ENCODE measurements at places on chromosomes 1 and 21.

GRCh38 chr1:213927846-213928245 is 59.9 kb upstream of the PROX1 start:
- no peak for DNase-seq

GRCh38 chr1:110634455-110635311 is 28.5 kb upstream of the KCNA2 start:
- no peak for DNase-seq

- no peak for DNase-seq
Measured at GRCh38 chr1:226826479-226827261, 43.7 kb upstream of the PSEN2 start.

GRCh38 chr1:202214089-202214843 is 20.7 kb downstream of the LGR6 start:
- no peak for DNase-seq

GRCh38 chr1:110736900-110737605 is 62.3 kb upstream of the KCNA3 start:
- no peak for DNase-seq

DNA sequence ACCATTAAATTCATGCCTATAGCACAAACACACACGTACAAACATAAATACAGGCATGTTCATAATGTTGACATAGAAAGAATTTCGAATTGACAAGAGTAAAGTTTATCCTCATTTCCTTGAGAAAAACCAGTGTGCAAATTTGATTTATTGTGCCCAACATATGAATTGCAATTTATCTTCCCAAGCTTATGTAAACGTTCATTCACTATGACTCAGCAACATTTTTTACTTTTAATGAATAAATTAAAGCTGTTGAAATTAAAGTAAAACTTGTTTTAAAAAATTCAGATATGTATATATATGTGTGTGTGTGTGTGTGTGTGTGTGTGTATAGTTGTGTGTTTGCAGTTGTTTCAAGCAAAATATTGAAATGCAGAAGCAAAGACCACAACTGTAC is 1067.9 kb downstream of the BRINP3 start:
- DNase-seq = no peak

GRCh38 chr1:51435878-51436277 is 83.2 kb downstream of the EPS15 start:
- no peak for DNase-seq

DNA sequence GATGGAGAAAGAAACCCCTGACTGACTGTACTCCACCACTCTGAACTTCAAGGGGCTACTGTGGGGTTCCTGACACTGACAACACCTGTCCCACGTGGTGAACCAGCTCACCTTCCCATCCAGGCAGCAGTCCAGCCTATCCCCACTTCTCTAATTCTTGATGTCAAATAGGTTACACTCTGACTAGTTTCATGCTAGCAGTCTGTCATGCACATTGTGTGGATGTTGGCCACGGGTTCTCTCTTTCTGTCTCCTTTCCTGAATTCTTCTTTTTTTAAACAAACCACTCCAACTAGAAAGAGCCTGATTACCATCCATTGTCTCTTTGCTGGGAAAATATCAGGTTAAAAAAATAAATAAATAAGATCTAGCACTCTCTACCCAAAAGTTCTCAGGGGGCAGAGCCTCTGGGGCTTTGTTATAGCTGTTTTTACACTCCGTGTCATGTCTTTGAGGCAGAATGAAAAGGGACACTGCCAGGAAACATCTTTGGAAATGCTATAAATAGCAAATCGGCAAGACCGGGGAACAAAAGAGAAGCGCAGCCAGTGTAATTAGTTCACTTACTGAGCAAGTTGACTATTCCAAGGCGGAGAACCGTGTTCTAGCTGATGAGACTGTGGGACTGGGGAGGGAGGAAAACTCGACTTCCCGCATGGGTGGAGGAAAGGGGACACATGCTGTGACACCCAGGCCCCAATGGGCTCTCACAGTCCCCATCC is 356.1 kb downstream of the OMA1 start:
- no peak for DNase-seq

DNA sequence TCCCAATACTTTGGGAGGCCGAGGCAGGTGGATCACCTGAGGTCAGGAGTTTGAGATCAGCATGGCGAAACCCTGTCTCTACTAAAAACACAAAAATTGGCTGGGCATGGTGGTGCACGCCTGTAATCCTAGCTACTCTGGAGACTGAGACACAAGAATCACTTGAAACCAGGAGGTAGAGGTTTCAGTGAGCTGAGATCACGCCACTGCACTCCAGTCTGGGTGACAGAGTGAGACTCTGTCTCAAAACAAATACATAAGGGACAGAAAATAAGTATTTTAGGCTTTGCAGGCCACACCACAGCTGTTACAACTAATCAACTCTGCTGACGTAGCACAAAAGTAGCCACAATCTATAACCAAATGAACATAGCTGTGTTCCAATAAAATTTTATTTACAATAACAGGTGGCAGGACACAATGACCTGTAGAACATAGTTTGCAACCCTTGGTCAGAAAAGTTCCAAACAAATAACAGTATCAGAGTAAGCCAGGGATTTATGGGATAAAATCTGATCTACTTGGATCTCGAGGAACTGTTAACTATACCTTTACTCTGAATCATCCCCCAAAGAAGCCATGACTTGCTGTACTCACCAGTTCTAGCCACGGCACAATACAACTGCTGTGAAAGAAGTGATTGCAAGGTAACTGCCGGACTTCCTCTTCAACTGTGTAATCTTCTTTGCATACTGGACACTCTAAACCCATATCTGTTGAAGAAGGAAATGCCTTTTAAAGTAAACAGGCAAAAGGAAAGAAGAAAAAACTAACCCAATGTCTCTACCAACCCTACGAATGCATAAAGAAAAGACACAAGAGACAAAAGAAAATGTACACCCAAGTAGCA is 28.3 kb downstream of the CD160 start:
- no peak for DNase-seq

- DNase-seq = no peak
Measured at GRCh38 chr1:220198186-220199005, 73.9 kb downstream of the RAB3GAP2 start.

GRCh38 chr1:79679916-79680315 is 673.4 kb upstream of the ADGRL4 start:
- DNase-seq = no peak

GRCh38 chr1:18946550-18947381 is 9.7 kb downstream of the IFFO2 start:
- no peak for DNase-seq

DNA sequence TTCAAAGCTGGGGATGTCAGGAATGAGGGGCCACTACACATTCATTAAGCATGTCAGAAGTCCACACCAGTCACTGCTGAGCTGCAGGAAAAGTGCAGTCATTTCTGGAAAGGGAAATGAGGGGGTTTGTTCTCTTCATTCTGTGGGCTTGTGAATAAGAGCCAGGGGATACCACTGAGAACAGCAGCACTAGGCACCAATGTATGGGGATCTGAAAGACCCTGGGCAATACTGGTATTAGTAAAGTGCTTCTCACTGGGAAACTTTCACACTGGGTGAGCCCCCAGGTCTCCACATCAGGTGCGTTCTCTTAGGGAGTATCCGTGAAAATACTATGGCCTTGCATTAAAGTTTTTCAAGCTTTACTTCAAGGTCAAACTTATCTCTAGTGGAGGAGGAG is 49.9 kb downstream of the TGFB2 start:
- DNase-seq = no peak

- DNase-seq = peak; percentile 18
Measured at GRCh38 chr1:167599957-167600581, 30.0 kb upstream of the RCSD1 start.

DNA sequence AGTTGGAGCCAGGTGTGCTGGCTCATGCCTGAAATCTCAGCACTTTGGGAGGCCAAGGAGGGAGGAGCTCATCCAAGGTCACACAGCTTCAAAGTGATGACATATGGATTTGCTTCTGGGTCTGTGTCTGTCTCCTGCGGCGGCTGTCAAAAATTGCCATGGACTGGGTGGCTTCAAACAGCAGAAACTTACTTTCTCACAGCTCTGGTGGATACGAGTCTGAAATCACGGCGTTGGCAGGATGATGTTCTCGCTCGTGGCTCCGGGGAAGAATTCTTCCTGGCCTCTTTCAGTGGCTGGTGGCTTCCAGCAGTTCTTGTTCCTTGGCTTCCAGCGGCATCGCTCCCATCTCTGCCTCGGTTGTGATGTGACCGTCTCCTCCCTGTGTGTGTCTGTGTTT is 314.8 kb upstream of the C1orf174 start:
- DNase-seq = no peak

Data from HepG2 (cell line).